Fibroblast of the aortic adventitia (primary cell): ENCODE measurements at places on chromosomes 2 and 18. TPM values are rescaled to one million over a fixed set of nuclear protein-coding genes. Genes with fewer than 3 reads are reported as not detected.

The CCDC102B gene
- total RNA-seq: 3.1 and 27.8 TPM in 2 replicates

The TMEM237 gene
- total RNA-seq: 21.8 and 62.8 TPM in 2 replicates

The BAZ2B gene
- 72.3 and 115 TPM in 2 replicates for total RNA-seq

GRCh38 chr2:192203876-192204275 is 9.1 kb upstream of the TMEFF2 start:
- DNase-seq: no peak

The REG1A gene
- total RNA-seq: not detected in 2 replicates

DNA sequence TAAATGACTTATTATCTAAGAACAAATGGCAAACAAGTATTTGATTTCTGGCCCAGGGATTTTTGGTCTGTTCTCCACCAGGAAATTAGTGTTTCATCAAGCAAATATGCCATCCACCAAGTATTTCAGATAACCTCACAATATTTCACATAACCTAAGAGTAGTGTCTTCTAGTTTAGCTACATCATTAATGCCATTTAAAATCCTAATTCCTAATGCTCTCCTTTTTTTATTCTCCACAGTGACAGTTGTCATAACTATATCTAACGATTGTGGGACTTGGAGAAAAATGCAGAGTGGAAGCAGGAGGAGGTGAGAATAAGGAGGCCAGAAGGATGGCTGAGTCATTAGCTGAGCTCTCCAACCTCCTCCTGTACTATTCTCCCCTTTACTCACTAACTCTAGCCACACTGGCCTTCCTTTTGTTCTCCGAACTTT is 58.5 kb upstream of the CTLA4 start:
- peak; percentile 94 for DNase-seq

GRCh38 chr2:240160291-240161086 is 20.0 kb upstream of the OTOS start:
- no peak for DNase-seq

DNA sequence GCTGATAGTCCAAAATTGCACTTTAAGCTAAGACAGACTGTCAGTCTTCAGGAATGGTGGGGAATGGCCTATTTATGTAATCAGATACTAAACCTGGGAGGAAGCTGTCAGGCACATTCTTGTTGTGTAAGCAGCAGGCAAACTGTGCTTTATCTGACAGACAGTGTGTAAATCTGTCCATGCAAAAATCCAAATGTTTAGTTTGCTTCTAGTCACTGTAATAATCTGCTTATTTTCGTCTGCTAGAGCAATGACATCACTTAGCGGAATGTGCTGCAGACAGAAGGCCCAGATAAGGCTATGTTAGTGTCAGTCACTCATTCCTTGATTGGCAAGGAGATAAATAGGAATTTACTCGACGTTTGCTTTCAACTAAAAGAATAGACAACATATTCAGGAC is 263.5 kb downstream of the ZNF407 start:
- DNase-seq: peak; percentile 4

The SP5 gene
- total RNA-seq: not detected in 2 replicates

GRCh38 chr2:216426166-216426777 is 14.0 kb downstream of the SMARCAL1 start:
- DNase-seq: peak; percentile 38

DNA sequence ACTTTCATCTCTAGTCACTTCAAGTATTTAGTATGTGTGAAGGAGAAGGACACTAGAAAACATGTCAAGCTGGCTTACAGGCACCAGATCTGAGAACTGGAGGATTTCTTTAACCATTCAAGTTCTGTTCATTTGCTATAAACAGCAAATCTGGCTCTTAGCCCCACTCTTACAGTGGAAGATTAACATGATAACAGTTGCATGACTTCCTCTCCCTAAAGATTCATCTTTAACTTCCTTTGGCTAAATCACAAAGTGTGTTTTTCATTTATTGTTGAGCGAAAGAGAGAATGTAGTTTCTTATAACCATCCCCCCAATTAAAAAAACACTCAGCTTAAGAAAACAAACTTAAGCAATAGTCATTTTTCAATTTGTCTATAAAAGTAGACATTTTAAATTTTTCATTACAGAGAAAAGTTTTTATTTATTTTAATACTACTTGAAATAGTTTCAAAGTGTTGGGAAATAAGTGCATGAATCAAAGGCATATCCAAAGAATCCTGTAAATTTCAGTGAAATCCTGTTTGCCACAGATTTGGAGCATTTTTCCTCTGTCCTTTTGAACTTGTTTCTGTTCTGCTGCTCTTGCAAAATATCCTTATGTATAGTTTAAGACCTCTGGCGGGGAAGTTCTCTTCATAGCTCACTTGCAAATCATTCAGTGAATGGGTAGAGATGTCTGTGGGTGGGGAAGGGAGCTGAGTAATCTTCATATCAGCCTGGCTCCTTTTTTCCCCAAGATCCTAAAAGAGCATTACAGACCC is 241.0 kb upstream of the RBBP8 start:
- DNase-seq: peak; percentile 98

The ANTXR1 gene
- total RNA-seq: 31.5 and 61.5 TPM in 2 replicates

The TUBA4B gene
- total RNA-seq: not detected in 2 replicates

The IL1R2 gene
- 0.57 and 0.81 TPM in 2 replicates for total RNA-seq

- peak; percentile 21 for DNase-seq
These were observed 782.1 kb downstream of the EPHA4 start for GRCh38 chr2:220789961-220790360.

- no peak for DNase-seq
These were observed 771.0 kb upstream of the CDH2 start for GRCh38 chr18:28947900-28948299.

GRCh38 chr18:79413901-79414300 is 18.2 kb downstream of the NFATC1 start:
- no peak for DNase-seq

The RSAD2 gene
- 0.63 and 4.0 TPM in 2 replicates for total RNA-seq

The CYP26B1 gene
- total RNA-seq: 2.5 and 8.6 TPM in 2 replicates

The SLC9A4 gene
- not detected in 2 replicates for total RNA-seq

- DNase-seq: no peak
These were observed 12.3 kb downstream of the CEBPZ start for GRCh38 chr2:37219046-37219445.

- DNase-seq: no peak
These were observed 78.6 kb downstream of the PTPRM start for GRCh38 chr18:7645756-7646155.

DNA sequence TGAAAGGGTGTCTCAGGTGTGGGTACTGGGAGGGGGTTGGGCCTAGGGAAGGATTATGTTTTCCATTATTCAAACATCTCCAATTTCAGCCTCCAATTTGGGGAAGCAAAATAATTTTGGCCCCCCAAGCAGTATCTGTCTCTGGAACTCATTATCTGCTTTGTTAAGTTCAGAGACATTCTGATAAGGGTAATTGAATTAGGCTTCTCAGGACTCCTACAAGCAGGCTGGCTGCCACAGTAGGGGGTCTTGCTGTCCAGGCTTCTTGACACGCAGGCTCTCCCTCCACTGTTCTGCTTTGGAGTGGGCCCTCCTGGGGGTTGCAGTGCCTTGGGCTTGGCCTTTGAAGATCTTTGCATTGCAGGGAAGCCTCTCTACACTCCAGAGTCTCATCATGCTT is 108.1 kb upstream of the SIX2 start:
- DNase-seq: no peak

The IL1B gene
- 2.4 TPM in 1 of 2 replicates, not detected in the other for total RNA-seq

GRCh38 chr2:64462940-64463700 is 9.2 kb downstream of the LGALSL start:
- peak; percentile 64 for DNase-seq

The ALPI gene
- total RNA-seq: not detected in 2 replicates

DNA sequence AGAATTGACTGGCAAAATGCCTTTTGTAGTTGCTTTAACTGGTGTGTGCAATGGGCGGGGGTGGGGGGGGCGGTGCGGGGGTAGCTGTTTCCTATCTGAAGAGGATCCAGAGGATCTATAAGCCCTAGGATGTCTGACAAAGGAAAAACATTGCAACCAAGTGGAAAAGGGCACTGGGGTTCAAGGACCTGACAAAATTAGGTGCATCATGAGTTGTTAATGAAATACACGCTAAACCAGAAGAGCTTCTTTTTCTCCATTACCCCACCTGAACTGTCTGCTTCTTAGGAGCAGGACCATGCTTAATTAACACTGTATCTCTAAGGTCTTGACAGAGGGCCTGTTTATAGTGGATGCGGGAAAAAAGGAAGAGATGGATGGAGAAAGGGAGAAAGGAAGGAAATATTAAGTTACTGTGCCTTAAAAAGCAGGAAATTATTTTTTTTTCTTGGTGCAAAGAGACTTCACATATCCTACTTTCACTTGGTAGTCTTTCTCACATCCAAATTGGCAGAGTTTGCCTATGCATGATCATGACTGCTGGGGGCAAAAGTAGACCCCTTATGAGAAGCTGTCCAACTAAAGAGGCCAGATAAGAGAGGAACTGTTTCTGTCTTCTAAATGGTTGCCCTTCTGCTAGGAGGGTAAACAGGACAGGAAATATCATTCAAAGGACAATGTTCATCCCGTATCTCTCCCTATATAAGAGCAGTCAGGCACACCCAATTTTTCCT is 4.6 kb downstream of the RND3 start:
- DNase-seq: peak; percentile 31

GRCh38 chr2:96205888-96206287 is 2.7 kb downstream of the STARD7 start:
- peak; percentile 82 for DNase-seq

DNA sequence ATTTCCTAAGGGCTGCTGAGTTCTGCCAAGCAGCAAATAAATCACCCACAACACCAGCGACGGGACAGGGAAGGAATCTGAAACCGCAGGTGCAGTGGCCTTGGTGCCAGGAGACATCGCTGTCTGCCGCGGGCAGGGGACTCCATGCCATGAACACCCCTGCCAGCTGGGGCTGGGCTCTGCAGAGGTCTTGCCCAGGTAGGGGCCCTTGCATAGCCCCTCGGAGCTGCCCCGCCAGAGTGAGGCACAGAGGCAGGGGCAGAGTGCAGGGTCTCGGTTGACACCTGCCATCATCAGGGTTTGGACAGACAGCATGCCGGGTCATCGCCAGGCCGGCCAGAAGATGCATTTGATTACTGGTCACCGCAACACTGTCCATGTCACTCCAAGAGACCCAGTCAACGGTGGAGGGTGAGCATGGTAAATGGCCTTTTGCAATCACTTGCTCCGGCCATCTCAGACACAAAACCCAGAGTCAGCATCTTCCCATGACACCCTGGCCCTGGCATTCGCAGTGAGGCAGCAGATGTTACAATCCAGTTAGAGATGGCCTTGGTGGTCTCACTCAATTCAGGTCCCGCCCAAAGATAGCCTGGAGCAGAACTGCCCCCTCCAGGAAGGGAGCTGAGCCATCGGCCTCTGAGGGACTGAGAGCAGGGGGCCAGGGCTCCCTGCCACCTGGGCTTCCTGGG is 255.4 kb downstream of the NDUFA10 start:
- no peak for DNase-seq

The ADD2 gene
- total RNA-seq: 0.36 and 17.3 TPM in 2 replicates

DNA sequence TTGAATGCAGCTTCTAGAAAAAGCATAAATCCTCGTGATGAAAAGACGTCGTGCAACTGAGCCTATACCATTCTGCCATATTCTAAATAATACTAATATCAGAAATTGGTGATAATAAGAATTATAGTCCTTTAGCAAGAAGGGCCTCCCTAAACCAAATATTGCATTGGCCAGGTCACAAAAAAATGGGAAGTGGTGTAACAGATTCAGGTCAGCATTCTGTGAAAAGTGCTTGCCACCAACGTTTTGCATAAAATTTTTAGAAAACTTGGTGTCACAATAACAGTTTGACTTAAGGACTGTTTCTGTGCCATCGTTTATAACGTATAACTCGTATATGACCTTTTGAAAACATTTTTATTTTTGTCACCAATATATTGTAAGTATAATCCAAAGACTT is 603.6 kb downstream of the CPS1 start:
- no peak for DNase-seq

The RASGRP3 gene
- total RNA-seq: 5.9 and 7.8 TPM in 2 replicates
